Hepatocyte (in vitro differentiated cells): ENCODE measurements at places on chromosomes 6 and 20. TPM values are rescaled to one million over a fixed set of nuclear protein-coding genes. Genes with fewer than 3 reads are reported as not detected.
A peak's percentile ranks its signal among the peaks of the same experiment; 100 is the strongest.

The GSTA4 gene
- 79.6 and 88.4 TPM in 2 replicates for polyA plus RNA-seq

DNA sequence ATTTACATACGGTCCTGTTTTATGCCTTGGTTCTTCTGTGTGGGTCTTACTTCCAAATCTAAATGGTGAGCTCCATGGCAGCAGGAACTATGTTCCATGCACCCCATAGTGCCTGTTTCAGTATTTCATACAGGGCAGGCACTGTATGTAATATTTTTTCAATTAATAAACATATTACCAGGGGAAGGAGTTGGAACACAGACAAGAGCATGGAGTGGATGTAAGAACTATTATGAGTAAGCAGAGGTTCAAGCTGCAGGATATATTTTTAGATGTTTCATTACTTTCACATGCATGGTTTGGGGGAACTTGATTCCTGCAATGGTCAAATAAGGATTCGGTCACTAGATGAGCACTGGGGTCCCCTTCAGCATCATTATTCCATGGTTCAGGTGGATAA, 108.3 kb downstream of the KIF13A start:
- DNase-seq, result no peak

The TFAP2C gene
- 3.2 and 3.7 TPM in 2 replicates for polyA plus RNA-seq

The ADGRF1 gene
- 0.32 and 1.7 TPM in 2 replicates for polyA plus RNA-seq

The PAX1 gene
- polyA plus RNA-seq, result not detected in 2 replicates

GRCh38 chr20:276620-277495, 13.7 kb downstream of the C20orf96 start:
- DNase-seq, result no peak

GRCh38 chr6:2111162-2111677, 134.2 kb downstream of the GMDS start:
- DNase-seq, result no peak

The F13A1 gene
- 1.4 and 3.7 TPM in 2 replicates for polyA plus RNA-seq

- DNase-seq, result peak; percentile 23
Observed at GRCh38 chr6:164013480-164014208, 599.1 kb downstream of the QKI start.

DNA sequence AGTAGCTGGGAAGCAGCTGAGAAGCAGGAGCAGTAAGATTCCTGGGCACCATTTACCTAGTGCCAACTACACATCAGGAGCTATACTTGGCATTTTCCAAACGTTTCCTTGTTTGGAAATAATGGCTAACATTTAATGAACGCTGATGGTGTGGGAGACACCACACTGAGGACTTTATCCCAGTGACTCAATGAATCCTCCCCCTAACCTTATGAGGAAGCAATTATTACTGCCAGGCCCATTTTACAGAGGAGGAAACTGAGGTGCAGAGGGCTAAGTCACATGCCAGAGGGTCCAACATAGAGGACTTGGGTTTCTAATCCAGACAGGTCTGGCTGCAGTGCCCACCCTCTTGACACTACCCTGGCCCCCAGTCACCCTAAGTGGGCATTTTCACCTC, 6.1 kb downstream of the PTGIS start:
- no peak for DNase-seq

GRCh38 chr6:53786832-53787231, 8.0 kb upstream of the LRRC1 start:
- DNase-seq, result no peak

GRCh38 chr6:27295301-27296079, 16.6 kb downstream of the POM121L2 start:
- peak; percentile 74 for DNase-seq

The ARFGEF3 gene
- polyA plus RNA-seq, result 0.83 and 1.1 TPM in 2 replicates

DNA sequence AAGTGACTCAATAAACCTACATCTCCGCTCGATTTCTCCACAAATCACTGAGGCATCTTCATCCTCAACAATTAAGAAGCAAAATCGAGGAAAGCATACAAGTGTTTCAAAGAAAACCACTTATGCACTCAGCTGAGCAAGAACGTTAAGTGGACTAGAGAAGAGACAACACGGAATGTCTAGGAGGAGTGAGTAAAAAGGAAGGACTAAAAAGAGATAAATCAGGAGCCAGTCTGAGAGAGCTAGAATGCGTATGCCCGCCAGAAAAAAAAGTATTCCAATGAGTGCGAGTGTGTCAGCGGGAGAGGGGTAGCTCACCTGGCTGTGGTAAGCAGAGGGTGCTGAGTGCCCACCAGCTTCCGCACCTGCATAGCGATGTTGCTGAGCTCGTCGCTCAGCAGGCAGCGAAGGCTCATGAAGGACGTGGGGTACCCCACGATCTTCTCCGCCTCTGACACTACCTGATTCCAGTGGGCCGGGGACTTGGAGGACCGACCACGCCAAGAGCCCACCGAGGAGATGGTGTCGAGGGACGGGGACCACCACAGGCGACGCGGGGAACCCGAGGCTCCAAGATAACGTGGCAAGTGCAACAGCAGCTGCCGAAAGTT, 587 bp downstream of the PDSS2 start:
- DNase-seq, result peak; percentile 35

- no peak for DNase-seq
Observed at GRCh38 chr6:150928882-150929281, 63.4 kb downstream of the MTHFD1L start.

The C6orf58 gene
- polyA plus RNA-seq, result not detected in 2 replicates

The MEP1A gene
- polyA plus RNA-seq, result 38.9 and 62.8 TPM in 2 replicates

The BTNL2 gene
- 0.62 TPM in 1 of 2 replicates, not detected in the other for polyA plus RNA-seq
